ENCODE measurements at places on chromosomes 2 and 18.

DNA sequence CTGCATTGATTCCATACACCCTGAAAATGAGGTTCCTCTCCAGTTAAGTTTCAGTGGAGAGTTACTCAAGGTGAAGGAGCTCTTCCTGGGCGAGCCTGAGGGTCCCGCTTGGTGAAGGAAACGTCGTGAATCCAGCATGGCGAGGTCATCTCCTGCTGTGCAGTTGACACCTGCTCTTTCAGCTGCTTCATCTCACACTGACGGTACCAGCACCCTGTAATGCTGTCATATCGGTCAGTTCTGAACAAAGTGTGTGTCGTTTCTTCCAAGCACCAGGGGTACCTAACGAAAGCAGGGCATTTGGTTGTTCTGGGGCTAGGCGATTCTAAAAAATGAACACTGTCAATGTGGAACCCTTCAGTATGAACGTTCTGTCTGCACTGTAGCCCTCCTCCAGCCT is 52.6 kb downstream of the ITGB1BP1 start:
- no peak for DNase-seq

GRCh38 chr2:7031547-7032245 is 114.5 kb downstream of the RNF144A start:
- DNase-seq = no peak

GRCh38 chr2:239046822-239047221 is 198.9 kb downstream of the TWIST2 start:
- DNase-seq = no peak

DNA sequence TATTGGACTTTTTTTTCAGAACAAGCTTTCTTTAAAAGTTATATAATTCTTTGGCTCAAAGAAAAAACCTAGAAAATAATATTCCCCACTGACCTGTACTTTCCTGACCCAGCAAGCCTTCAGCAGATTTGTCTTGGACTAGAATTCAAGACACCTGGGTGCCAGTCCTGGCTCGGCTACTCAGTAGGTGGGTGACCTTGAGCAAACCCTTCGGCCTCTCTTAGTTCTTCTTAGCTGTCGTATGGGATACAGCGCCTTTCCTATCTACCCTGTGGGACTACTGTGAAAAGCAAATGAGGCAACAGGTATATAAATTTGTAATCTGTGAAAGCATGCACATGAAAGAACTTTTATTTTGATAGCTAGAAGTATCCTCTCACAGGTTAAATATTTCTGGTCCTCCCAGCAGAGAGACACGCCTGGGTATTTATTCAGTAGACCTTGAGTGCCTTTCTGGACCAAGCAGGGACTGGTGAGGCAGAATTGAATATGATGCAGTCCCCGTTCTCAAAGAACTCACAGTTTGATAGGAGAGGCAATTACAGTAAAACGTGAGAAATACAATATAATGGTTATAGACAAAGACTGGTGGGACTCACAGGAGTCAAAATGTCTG is 69.4 kb upstream of the EPAS1 start:
- DNase-seq = no peak

- no peak for DNase-seq
Observed at GRCh38 chr18:62863579-62864001, 148.2 kb downstream of the PHLPP1 start.

DNA sequence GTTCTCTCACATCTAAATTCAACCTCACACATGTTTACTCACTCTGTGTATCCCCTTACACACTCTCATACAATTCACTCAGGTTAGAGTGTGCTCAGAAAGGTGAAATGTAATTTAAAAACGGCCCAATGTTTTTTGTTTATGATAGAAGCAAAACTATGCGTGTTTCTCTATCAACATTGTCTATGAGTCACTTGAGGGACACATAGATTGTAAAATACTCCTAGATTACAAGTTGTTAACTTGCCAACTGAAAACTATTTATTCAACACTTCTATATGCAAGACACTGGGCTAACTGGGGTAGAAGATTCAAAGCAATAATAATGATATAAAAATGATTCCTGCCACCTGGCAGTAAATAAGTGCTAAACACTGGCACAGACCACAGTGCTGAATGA is 24.6 kb downstream of the CCDC195 start:
- no peak for DNase-seq

DNA sequence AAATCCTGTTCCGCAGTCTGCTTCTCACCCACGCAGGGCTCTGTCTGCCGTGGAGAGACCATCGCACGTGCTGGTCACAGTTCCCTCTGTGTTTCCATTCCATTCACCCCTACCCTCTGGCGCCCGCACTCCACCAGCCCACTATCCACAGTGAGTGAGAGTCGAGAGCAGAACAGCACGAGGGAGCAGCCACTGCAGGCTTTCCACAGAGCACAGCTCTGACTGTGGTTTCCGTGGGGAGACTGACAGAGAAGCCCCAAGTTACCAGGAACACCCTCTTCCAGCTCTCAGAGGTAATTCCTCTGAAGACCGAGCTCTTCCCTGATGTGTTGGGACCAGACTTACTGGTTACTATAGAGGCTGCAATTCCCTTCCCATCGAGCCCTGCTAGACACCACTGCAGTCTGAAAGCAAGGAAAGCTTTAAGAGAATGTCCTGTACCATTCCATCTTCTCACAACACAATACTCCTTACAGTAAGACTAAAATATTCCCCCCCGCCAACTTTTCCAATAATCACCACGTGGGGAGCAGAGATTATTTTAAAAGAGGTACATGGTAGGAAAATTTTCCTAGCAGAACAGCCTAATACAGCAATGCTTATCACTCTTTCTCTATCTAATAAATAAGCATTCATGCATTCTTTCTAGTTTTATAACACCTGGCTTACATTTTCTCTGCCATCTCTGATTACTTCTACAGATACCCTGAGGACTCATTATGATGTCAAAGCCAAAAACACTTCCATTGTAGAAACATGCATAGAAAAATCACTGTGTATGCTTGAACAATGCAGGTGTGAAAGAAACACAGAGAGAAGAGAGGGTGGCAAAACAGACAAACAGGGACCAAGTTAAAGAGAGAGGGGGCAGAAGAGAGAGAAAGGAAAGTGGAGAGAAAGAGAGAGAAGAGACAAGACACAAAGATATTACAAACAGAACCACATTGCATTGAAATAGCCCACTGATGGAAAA is 4.7 kb downstream of the MYT1L start:
- DNase-seq = no peak

GRCh38 chr2:39160982-39161381 is 40.1 kb upstream of the SOS1 start:
- no peak for DNase-seq
